ENCODE measurements at places on chromosomes 13 and 19.

- DNase-seq: no peak
Measured at GRCh38 chr13:106140476-106140875, 395.0 kb downstream of the EFNB2 start.

GRCh38 chr19:10271543-10272086 is 695 bp downstream of the ICAM1 start:
- DNase-seq: no peak

- DNase-seq: no peak
Measured at GRCh38 chr13:100139817-100140216, 50.9 kb downstream of the PCCA start.

DNA sequence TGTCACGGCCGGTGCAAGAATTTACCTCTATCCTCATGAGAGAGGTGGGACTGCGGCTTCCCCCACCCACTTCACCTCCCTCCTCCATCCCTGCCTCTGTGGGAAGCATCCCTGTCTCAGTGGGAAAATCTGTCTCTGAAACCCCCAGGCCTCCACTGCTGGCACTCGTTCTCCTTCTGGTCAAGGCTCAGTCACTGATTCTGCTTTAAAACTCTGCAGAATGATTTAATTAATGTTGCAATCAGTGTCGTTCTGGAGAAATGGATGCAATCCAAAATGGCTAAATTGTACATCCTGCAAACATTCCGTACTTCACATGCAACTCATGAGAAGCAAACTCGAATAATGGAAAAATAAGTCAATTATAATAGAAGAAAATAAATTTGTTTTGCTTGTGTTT is 5.6 kb downstream of the RASL11A start:
- no peak for DNase-seq

DNA sequence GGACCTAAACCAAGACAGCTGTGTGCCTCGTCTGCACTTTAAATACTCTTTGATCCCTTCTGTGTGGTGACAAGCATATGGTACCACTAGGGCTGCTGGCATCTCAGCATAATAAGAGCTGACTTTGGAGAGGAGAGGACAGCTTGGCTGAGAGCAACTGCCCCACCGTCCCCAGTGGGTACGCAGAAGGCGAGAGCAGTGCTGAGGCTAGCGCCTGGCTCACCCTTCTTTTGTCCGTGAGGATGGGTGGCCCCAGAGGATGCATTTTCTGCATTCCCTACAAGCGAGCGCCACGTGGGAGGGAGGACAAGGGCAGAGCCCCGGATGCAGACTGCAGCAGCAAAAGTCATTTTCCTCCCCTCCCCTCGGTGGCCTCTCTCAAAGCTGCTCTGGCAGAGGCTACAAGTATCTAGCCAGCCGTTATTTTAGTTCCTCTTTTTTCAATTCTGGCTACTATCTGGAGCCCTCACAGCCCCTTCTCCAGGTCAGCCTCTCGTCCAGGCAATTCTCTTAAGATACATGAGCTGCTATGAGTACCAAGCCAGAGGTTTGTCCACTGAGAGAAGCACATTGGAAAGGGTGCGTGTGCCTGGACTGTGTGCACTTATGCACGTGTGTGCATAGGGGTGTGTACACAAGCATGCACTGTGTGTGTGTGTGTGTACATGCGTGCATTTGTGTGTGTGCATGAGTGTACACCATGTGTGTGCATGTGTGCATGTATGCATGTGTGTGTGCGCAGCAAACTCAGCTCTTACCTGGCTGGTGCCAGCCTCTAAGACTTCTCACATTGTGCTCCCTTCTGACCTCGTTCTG is 51.3 kb downstream of the RAB20 start:
- DNase-seq: peak; percentile 63

DNA sequence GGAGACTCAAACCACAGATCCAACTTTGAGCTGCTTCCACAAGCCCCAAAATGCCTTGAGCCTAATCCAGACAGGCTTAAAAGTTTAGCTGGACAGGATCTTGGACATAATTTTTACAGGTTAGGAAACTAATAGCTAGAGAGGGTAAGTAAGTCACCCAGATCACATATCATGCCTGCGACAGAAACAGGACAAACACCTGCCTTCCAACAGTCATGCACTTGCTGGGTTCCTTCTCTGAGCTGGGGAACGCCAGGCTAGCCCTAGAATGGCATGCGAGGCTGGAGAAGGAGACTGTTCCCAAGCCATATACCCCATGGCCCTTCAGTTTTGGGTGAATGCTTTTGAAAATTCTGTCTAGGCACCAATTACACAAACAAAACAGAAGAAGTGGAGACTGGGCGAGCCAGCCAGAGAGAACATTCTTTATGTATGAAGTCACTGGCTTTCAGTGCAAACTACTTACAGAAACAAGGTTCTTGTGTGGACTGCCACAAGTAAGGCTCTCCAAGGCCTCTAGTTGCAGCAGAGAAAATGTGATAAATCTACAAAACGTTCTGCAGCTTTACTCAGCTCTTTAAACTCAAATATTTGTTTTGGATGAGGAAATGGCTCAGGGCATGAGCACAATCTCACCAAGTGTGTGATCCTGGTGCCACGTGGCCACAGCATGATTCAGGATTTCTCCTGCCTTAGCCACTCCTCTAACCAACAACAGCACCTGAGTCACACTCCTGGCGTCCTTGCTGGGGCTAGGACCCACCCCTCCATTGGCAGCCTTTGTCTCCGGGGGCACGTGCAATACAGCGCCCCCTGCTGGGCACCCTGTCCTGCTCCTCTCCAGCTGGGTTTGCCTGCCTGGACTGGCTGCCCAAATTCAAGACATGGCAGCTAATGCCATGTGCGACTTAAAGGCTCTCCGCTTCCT is 73.4 kb upstream of the UBL3 start:
- peak; percentile 38 for DNase-seq

DNA sequence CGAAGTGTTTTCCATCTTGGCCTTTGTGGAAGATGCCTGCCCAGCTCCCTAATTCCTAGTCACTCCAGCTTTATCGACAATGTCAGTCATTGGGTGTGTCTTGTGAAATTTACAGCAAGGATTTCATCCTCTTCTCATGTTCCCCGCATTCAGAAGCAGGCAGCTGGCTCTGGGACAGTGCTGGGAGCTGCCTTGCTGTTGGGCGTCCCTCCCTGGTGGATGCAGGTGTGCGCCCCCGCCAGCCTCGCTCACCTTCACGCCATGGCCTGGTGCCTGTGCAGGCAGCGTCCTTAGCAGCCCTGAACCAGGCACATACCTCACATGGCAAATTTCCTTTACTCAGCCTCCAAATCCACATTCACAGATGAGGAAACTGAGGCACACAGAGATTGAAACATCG is 39.7 kb upstream of the TFDP1 start:
- DNase-seq: no peak

DNA sequence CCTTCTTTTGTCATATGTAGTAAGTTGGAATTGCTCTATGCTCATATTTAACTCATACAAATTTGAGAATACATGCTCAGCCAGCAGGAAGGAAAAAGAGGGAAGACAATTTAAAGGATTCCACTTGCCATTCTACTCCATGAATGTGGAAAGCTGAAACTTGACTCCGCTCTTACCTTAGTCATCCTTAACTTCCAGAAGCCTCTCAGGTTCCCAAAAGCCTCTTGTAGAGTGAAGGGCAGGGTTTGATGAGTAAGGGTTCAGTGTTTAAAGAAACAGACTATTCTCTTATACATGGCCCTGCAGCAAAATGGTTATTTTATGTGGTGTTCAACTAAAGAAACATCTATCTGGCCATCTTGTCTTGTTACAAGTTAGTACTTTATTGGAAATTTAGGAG is 27.1 kb downstream of the FAM124A start:
- no peak for DNase-seq

DNA sequence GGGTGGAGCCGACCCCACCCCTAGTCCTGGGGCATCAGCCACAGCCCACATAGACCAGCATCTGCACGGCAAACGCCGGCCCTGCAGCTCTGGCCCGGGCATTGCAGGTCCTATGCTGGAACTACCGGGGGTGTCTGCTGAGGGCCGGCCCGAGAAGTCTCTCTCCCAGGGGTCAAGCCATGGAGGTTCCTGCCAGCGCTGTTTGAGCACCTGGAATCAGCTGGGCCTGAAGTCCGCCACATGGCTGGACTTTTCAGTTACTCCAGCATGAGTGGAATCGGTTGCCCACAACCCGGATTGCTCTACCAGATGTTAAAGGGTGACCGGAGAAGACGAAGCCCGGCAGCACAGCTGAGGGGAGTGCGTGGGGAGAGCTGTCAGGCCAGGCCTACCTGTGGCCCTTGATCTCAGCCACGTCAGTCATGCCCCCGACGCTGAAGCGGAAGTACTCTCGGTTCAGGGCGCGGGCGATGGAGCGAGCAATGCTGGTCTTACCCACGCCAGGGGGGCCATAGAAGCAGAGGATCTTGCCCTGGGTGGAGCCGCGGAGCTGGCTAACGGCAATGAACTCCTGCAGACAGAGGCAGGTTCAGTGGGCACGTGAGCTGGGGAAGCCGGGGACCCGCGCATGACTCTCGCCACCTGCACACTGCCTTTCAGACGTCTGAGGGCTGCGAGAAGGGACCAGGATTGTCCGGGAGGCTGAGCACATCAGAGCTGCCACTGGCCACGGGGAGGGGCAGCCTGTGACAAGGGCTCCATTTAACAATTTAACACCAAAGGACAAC is 8.7 kb downstream of the RPL36 start:
- DNase-seq: no peak

- peak; percentile 74 for DNase-seq
Measured at GRCh38 chr13:93248627-93249047, 22.0 kb downstream of the GPC6 start.

DNA sequence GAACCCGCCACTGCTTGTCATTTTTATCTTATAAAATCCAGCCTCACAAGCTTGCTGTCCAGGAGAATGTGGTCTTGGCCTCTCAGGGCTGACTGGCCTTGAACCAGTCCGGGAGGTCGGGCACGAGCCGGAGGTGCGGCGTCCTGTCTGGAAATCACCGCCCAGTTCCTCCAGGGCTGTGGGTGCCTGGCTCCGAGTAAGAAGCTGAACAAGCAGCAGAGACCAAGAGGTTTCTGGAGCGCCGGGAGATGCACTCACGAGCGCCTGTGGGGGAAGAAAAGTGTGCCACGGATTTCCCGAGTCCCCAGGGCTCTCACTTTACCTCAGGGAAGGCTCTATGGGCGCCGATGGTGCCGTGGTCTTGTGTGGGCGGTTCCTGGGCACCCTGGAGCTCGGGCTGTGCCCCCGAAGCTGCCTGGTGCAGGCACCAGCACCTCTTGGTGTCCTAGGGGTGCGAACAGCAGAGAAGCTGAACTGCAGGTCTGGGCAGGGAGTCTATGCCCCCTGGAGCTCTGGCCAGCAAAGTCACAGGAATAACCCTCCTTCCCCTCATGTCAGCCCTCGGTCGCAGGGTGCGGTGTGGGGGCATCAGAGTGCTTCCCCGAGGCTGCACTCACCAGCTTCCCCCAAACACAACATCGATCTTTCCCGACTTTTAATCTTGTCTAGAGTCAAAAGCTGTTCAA is 50.0 kb downstream of the GAS6 start:
- DNase-seq: no peak

DNA sequence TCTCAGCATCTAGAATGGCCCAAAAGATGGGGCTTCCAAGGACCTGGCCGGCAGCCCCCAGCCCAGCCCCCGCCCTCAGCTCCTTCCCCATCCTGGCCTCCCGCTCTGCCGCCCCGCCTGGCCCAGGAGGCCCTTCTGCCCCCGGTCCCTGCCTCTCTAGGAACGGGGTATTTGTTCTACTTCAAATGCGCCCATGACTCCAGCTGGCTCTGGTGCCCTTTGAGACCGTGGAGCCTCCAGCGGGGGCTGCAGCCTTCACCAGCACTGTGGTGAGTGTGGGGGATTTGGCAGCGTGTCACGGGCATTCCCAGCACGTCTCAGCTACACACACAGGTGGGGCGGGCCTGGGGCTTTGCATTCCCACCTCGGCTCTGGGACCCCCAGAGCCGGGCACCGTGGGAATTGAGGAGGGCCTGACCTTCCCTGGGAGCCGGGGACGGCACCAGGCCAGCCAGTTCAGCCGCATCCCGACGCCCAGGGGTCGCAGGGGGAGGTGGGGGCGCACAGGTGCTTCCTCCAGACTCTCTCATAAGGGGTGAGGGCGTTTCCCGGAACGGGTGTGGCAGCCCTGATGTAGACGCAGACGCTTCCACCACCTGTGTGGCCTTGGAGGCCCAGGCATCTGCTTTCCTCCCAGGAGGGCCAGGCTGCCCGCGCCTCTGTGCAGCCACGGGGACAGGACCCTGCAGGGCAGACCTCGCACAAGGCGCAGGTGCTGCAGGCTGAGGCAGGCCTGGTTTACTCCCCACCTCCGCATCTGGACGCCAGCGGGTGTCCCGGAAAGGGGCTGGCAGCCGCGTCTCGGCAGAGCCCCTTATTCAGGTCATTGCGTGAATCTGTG is 947 bp downstream of the ATP4B start:
- peak; percentile 23 for DNase-seq

- no peak for DNase-seq
Measured at GRCh38 chr13:21033856-21034602, 27.4 kb downstream of the LATS2 start.

- no peak for DNase-seq
Measured at GRCh38 chr19:17982430-17982829, 15.5 kb downstream of the KCNN1 start.

GRCh38 chr13:66329988-66330451 is 900.1 kb downstream of the PCDH9 start:
- DNase-seq: no peak

- peak; percentile 36 for DNase-seq
Measured at GRCh38 chr13:101915755-101916107, 463.3 kb downstream of the ITGBL1 start.

- DNase-seq: no peak
Measured at GRCh38 chr19:13334801-13335481, 171.3 kb downstream of the CACNA1A start.

DNA sequence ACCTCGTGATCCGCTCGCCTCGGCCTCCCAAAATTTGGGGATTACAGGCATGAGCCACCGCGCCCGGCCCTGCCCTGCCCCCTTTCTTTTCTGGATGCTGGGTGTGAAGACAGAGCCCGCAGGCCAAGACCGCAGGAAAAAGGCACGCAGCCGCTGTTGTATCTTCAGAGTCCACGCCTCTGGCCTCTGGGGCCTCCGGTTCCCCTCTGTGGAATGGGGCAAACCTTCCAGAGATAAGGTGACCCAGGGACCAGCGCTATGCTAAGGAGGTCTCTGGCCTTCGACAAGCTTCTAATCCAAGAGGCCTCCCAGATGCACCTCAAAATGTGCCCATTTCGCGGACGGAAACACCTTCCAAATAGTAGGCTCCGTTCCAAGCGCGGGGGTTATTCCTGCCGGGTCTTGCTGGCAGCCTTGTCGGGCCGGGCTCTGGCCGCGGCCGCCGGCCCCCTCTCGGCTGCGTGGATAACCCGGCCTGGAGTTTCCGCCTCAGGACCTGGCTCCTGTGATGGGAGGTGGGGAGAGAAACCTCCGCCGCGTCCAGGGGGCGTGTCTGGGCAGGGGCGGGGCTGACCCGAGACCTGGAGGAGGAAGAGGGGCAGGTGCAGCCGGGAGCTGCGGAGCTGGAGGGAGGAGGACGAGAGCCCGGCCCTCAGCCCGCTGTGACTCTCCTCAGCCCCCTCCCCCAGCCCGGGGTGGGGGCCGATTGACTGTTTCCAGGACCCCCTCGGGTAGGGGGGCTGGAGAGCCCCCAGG is 13.1 kb downstream of the TJP3 start:
- peak; percentile 97 for DNase-seq

GRCh38 chr19:42634409-42635232 is 39.9 kb upstream of the CEACAM8 start:
- peak; percentile 51 for DNase-seq

GRCh38 chr19:45348367-45349125 is 8.0 kb downstream of the KLC3 start:
- no peak for DNase-seq

All from glutamatergic neuron (in vitro differentiated cells).